ENCODE measurements at places on chromosomes 2 and 18. TPM values are rescaled to one million over a fixed set of nuclear protein-coding genes. Genes with fewer than 3 reads are reported as not detected.

- no peak overlapping the region for H3K27ac ChIP-seq
- no peaks in the 10 kb centered on the region for H3K27me3 ChIP-seq
- peak; percentile 31 for DNase-seq
- H3K36me3 ChIP-seq: no peaks in the 10 kb centered on the region
- peaks cover 7% of the 10 kb centered on the region for H3K4me1 ChIP-seq
- no peak overlapping the region for H3K4me3 ChIP-seq
Observed at GRCh38 chr2:217398860-217399259, 539.0 kb upstream of the TNP1 start.

GRCh38 chr2:198874472-198874858 lies 583.3 kb downstream of the SATB2 start:
- H3K4me1 ChIP-seq: no peaks in the 10 kb centered on the region
- no peak for DNase-seq
- H3K4me3 ChIP-seq: no peak overlapping the region
- H3K27ac ChIP-seq: no peak overlapping the region

Gene SRBD1
- total RNA-seq: 22.4 TPM

Gene FAHD2A
- total RNA-seq: 30.2 TPM

GRCh38 chr18:51399491-51400122 lies 202.1 kb upstream of the MEX3C start:
- H3K27ac ChIP-seq: no peak overlapping the region
- H3K36me3 ChIP-seq: no peaks in the 10 kb centered on the region
- DNase-seq: no peak
- H3K4me3 ChIP-seq: no peak overlapping the region
- no peaks in the 10 kb centered on the region for H3K4me1 ChIP-seq

DNA sequence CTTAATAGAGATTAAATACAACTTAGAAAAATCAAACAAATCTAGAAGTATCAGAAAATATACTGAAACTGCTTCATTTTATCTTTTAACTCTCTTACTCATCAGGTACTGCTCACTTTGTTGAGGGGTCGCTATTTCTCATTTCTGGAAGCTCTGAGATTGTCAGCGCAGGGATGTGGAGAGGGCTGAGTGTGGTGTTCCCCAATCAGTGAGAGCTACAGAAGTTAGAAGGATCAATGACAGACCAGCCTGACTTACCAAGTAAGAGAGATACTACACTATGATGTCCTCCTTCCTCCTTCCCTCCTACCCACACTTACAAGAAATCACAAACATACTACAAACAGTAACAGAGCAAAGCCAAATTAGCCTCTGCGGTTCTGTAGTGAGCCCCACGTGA lies 8.1 kb downstream of the GCFC2 start:
- no peaks in the 10 kb centered on the region for H3K4me1 ChIP-seq
- no peak overlapping the region for H3K27ac ChIP-seq
- H3K36me3 ChIP-seq: peaks cover 16% of the 10 kb centered on the region
- H3K27me3 ChIP-seq: no peaks in the 10 kb centered on the region
- H3K4me3 ChIP-seq: no peak overlapping the region
- DNase-seq: no peak

DNA sequence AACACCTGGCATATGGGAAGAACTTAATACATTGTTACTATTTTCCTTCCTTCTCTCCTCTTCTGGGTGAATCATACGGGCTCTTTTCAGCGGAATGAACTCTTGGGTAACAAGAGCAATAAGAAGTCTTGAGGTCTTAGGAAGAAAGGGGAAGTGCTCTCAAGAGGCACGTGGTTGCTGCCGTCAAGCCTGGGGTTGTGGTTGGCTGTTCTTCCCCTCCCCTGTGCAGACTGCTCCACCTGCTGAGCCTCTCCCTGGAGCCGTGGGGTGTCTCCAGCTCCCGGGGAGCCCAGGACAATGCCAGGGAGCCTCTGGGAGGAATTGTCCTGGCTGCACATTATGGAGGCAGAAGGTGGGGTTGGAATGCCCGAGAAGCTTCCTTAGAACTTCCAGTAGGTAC lies 19.4 kb downstream of the TOGARAM2 start:
- peaks cover 47% of the 10 kb centered on the region for H3K4me1 ChIP-seq
- peak overlapping the region; percentile 84 for H3K27ac ChIP-seq
- no peak for DNase-seq
- H3K36me3 ChIP-seq: no peaks in the 10 kb centered on the region
- H3K27me3 ChIP-seq: no peaks in the 10 kb centered on the region

Gene SCYGR3
- total RNA-seq: not detected

- DNase-seq: no peak
- no peaks in the 10 kb centered on the region for H3K36me3 ChIP-seq
- no peak overlapping the region for H3K27ac ChIP-seq
- H3K4me1 ChIP-seq: no peaks in the 10 kb centered on the region
Observed at GRCh38 chr2:135255208-135255607, 203.1 kb downstream of the RAB3GAP1 start.

DNA sequence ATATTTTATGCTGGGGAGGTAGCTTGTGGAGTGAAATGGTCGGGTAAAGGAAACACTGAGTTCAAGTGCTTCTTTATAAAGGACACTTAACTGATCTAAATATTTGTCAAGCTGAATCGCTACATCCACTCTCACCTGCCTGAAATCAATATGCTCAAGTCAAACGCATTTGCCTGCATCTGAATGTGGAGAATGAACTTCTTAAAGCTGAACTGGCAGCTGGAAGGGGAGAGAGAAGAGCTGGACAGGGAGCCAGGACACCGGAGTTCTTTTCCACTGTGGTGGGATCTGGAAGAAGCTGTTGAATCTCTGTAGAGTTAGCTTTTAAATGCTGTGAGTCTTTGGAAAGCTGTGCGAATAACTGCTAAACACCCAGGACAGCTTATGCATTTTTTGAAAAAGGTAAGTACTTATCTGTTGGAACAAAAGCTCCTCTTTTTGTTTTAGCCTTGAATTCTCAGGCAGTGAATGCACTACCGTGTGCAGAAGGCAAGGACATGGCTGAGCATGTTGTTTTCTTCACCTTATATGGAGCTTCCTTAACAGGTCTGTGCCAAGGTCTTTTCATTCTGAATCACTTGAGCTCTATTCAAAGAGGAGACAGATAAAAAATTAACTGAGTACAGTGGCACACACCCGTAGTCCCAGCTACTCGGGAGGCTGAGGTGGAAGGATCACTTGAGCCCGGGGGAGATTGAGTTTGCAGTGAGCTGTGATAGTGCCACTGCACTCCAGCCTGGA lies 74.2 kb upstream of the KLF7 start:
- H3K4me1 ChIP-seq: peaks cover 39% of the 10 kb centered on the region
- H3K27me3 ChIP-seq: no peaks in the 10 kb centered on the region
- DNase-seq: no peak

GRCh38 chr2:202017940-202018339 lies 15.7 kb upstream of the FZD7 start:
- no peak overlapping the region for H3K4me3 ChIP-seq
- no peaks in the 10 kb centered on the region for H3K27me3 ChIP-seq
- no peaks in the 10 kb centered on the region for H3K4me1 ChIP-seq
- no peak for DNase-seq
- no peak overlapping the region for H3K27ac ChIP-seq

- H3K36me3 ChIP-seq: no peaks in the 10 kb centered on the region
- peaks cover 49% of the 10 kb centered on the region for H3K4me1 ChIP-seq
- DNase-seq: no peak
- H3K27ac ChIP-seq: peak overlapping the region; percentile 47
- H3K4me3 ChIP-seq: no peak overlapping the region
Observed at GRCh38 chr2:239554766-239555570, 154.1 kb upstream of the HDAC4 start.

GRCh38 chr2:224033601-224034000 lies 5.5 kb downstream of the SERPINE2 start:
- no peaks in the 10 kb centered on the region for H3K36me3 ChIP-seq
- no peak for DNase-seq
- H3K4me1 ChIP-seq: no peaks in the 10 kb centered on the region
- no peak overlapping the region for H3K27ac ChIP-seq
- peaks cover 11% of the 10 kb centered on the region for H3K27me3 ChIP-seq

Gene IL36G
- 0.24 TPM for total RNA-seq

Gene HOXD3
- 0.28 TPM for total RNA-seq

GRCh38 chr2:239164335-239164871 lies 236.4 kb downstream of the HDAC4 start:
- peaks cover 53% of the 10 kb centered on the region for H3K36me3 ChIP-seq
- H3K4me1 ChIP-seq: peaks cover 3% of the 10 kb centered on the region
- no peak overlapping the region for H3K4me3 ChIP-seq
- peak overlapping the region; percentile 20 for H3K27ac ChIP-seq
- peak; percentile 13 for DNase-seq

Gene GRHL1
- total RNA-seq: 1.2 TPM

- peaks cover 3% of the 10 kb centered on the region for H3K4me1 ChIP-seq
- H3K27me3 ChIP-seq: no peaks in the 10 kb centered on the region
- H3K27ac ChIP-seq: no peak overlapping the region
- no peak overlapping the region for H3K4me3 ChIP-seq
- no peak for DNase-seq
- no peaks in the 10 kb centered on the region for H3K36me3 ChIP-seq
Observed at GRCh38 chr2:37790462-37790861, 119.0 kb upstream of the CDC42EP3 start.

GRCh38 chr2:133139847-133140533 lies 428.3 kb downstream of the NCKAP5 start:
- H3K27ac ChIP-seq: no peak overlapping the region
- no peak for DNase-seq
- H3K36me3 ChIP-seq: no peaks in the 10 kb centered on the region
- no peaks in the 10 kb centered on the region for H3K27me3 ChIP-seq
- H3K4me1 ChIP-seq: no peaks in the 10 kb centered on the region
- no peak overlapping the region for H3K4me3 ChIP-seq

GRCh38 chr2:157376041-157376440 lies 50.4 kb upstream of the ERMN start:
- no peaks in the 10 kb centered on the region for H3K4me1 ChIP-seq
- no peaks in the 10 kb centered on the region for H3K36me3 ChIP-seq
- H3K27me3 ChIP-seq: no peaks in the 10 kb centered on the region
- H3K27ac ChIP-seq: no peak overlapping the region
- DNase-seq: no peak

GRCh38 chr2:128178650-128179460 lies 87.9 kb downstream of the UGGT1 start:
- peak; percentile 34 for DNase-seq
- H3K4me1 ChIP-seq: no peaks in the 10 kb centered on the region
- H3K4me3 ChIP-seq: no peak overlapping the region
- H3K27ac ChIP-seq: no peak overlapping the region
- peaks cover 58% of the 10 kb centered on the region for H3K36me3 ChIP-seq
- no peaks in the 10 kb centered on the region for H3K27me3 ChIP-seq

Gene TMEM247
- not detected for total RNA-seq

GRCh38 chr2:28530782-28531181 lies 34.9 kb downstream of the PLB1 start:
- no peaks in the 10 kb centered on the region for H3K36me3 ChIP-seq
- no peak overlapping the region for H3K4me3 ChIP-seq
- H3K27me3 ChIP-seq: no peaks in the 10 kb centered on the region
- DNase-seq: no peak
- no peaks in the 10 kb centered on the region for H3K4me1 ChIP-seq
- H3K27ac ChIP-seq: no peak overlapping the region

Gene LRP1B
- total RNA-seq: 0.28 TPM

DNA sequence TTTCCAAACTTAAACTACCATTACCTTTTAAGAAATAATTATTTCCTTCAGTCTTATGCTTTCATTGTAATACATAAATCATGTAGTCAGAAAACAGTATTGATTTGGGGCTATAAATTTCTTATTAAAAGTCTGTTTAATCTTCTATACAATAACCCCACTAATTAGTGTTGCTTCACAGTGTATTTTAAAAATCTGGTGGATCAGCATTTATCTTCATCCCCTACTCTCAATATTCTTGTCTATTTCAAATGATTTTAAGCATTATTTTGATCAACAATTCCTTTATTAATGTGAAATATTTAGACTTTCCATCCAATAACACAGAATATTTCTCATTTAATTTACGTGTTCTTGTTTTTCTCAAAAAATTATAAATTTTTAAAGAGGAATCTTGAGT lies 32.5 kb upstream of the SDC1 start:
- H3K36me3 ChIP-seq: peaks cover 65% of the 10 kb centered on the region
- H3K27me3 ChIP-seq: no peaks in the 10 kb centered on the region
- no peaks in the 10 kb centered on the region for H3K4me1 ChIP-seq
- DNase-seq: no peak
- no peak overlapping the region for H3K4me3 ChIP-seq
- H3K27ac ChIP-seq: no peak overlapping the region

- H3K27ac ChIP-seq: no peak overlapping the region
- no peaks in the 10 kb centered on the region for H3K36me3 ChIP-seq
- no peak for DNase-seq
- no peaks in the 10 kb centered on the region for H3K27me3 ChIP-seq
- no peak overlapping the region for H3K4me3 ChIP-seq
Observed at GRCh38 chr2:118292991-118293390, 204.7 kb downstream of the INSIG2 start.

Gene MC4R
- 0.33 TPM for total RNA-seq

Gene DUSP2
- 60.0 TPM for total RNA-seq

Gene MDH1B
- total RNA-seq: 1.2 TPM

Gene NPAS2
- total RNA-seq: 3.0 TPM

- no peak overlapping the region for H3K4me3 ChIP-seq
- no peak for DNase-seq
- no peaks in the 10 kb centered on the region for H3K4me1 ChIP-seq
- H3K27me3 ChIP-seq: no peaks in the 10 kb centered on the region
Observed at GRCh38 chr2:119449521-119449920, 17.9 kb downstream of the TMEM37 start.

Gene ASB18
- total RNA-seq: not detected
